ENCODE measurements at places on chromosomes 13 and 19.

DNA sequence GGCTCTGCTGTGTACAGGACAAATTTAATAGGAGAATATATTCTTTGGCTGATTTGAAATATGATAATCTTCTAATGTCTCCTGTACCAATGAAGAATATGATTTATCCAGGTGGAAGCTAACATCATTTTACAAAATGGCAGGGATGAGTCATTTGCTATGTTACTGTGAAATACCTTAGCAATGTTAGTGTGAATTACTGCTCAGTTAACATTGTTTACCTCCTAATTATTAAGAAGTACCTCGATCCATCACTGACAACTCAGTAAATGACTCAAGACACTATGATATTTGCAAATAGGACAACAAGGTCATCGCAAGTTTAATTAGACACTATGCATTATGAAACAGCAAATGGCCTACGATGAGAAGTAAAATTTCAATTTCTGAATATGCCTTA lies 309.1 kb upstream of the EDNRB start:
- no peak for DNase-seq

DNA sequence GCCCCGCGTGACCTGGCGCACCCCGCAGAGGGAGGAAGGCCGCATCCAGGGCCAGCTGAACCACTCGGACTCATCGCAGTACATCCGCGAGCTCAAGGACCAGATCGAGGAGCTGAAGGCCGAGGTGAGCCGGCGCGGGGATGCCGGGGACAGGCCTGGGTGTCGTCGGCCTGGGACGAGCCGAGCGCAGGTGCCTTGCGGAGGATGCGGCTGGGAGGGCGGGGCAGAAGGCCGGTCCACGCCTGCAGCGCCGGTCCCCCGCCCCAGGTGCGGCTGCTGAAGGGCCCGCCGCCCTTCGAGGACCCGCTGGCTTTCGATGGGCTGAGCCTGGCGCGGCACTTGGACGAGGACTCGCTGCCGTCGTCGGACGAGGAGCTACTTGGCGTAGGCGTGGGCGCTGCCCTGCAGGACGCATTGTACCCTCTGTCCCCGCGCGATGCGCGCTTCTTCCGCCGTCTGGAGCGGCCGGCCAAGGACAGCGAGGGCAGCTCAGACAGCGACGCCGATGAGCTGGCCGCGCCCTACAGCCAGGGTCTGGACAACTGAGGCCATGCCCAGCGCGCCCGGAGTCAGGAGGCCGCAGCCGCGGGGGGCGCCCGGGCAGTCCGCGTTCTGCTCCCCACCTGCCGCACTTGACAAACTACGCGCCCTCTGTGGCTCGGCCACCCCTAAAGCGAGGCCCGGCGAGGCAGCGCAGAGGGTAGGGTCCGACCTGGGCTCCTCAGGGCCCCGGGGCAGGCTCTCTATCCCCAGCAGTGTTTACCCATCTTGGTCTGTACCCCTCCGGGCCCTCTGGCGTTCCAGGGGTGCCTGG lies 10.8 kb downstream of the PRR36 start:
- peak; percentile 60 for DNase-seq

- DNase-seq, result no peak
These were observed 2.4 kb downstream of the PIP5K1C start for GRCh38 chr19:3697671-3698385.

- DNase-seq, result no peak
These were observed 184.2 kb downstream of the ABCC4 start for GRCh38 chr13:95117092-95117491.

GRCh38 chr19:11138601-11139300 lies 16.8 kb downstream of the SPC24 start:
- DNase-seq, result peak; percentile 75

DNA sequence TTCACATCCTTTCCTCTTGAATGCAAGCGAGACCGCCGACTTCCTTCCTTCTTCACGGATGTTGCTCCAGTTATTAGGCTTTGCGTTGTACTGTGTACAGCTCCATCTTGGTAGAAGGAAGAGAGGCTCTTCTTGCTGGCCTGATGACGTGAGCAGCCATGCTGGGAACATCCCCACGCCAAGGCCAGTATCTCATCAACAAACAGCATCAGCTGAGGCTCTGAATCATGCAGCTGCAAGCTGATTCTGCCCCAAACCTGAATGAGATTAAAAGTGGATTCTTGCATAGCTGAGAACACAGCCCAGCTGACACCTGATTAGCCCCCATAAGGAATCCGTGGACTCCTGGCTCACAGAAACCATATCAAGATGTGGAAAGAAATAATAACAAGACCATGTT lies 809.6 kb downstream of the EFNB2 start:
- DNase-seq, result no peak

- DNase-seq, result no peak
These were observed 32.3 kb upstream of the AKAP11 start for GRCh38 chr13:42239644-42240043.

GRCh38 chr13:77740931-77741596 lies 43.6 kb downstream of the SLAIN1 start:
- DNase-seq, result no peak

DNA sequence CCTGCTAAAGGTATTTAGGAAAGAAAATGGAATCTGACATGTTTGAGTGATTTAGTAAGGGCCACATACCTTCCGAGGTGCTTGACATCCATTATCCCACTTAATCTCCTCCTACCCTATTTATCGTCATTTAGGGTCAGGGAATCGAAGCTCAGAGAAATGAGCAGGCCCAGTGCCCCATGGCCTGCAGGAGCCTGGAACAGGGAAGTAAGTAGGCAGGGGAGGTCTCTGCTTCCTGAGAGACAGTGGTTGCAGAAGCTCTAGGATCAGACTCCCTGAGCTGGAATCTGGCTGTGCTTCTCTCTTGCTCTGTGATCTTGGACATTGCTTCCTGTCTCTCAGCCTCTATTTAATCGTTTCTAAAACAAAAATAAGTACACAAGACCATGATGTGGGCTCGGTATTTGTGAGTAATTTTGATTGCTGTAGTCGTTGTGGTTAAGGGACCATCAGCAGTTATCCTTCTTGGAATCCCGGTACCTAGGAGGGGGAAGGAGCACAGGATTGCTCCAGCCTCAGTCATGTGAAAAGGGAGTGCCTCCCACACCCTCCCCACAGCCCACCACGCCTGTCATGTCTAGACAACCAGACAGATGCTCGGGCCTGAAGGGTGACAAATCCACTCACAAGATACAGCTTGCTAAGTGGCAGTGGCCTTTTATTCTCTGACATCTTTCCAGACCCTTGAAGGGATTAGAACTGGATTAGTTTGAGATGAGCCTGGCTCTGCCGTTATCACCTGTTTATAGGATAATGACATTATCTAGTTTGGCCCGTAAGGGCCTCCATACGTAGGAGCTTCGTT lies 169.2 kb upstream of the TSHZ3 start:
- no peak for DNase-seq

DNA sequence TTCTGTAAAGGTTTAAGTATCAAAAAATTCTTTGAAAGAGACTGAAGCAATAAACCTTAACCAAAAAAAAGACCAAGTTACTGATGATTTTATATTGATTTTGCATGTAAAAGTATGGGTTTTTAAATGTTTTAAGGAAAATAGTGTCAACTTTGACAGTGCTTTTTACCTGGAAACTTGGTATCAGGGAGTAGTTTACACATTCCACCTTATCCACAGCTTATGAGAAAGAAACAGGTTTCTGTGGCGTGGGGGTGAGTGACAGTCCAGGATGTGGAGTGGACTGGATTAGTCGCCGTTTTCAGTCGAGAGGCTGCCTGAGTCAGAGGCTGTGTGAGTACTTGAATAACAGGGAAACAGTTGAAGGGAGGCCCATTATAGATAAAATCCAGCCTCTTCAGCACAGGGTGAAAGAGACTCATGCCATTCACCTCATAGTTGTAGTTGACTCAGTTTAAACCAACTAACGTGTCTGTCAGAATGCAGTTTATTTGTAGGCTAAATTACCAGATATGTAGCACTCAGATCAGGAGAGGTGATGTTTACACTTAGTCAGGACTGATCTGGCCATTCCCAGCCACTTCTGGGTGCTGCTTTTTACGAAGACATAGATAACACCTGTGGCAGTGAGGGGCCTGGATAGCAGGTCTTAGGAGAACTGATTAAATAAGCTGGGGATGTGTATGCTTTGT lies 595 bp upstream of the GPR183 start:
- DNase-seq, result no peak

DNA sequence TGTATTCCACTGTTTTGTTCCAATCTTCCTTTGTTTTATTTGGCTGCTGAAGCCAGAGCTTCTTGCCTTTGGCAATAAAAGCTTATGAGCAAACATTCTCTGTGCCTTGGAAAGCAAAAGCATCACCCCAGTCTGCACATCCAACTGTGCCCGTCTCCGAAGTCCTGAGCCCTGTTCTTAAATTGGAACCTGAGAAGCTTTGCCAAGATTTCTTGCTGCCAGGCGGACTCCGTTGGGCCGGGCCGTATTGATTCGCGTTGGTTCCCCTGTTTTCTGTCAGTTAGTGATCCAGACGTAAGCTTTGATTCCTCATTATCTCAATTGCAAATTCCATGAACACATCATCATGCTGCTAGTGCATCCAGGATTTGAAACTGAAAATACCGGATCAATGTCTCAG lies 793.0 kb downstream of the OLFM4 start:
- DNase-seq, result peak; percentile 10

All from glutamatergic neuron (in vitro differentiated cells).